ENCODE measurements at places on chromosomes 3 and 15.
A peak's percentile ranks its signal among the peaks of the same experiment; 100 is the strongest.

GRCh38 chr3:81643721-81644120 is 117.7 kb downstream of the GBE1 start:
- peak; percentile 55 for DNase-seq

- DNase-seq = no peak
These were observed 34.1 kb upstream of the KLHL25 start for GRCh38 chr15:85828874-85829273.

DNA sequence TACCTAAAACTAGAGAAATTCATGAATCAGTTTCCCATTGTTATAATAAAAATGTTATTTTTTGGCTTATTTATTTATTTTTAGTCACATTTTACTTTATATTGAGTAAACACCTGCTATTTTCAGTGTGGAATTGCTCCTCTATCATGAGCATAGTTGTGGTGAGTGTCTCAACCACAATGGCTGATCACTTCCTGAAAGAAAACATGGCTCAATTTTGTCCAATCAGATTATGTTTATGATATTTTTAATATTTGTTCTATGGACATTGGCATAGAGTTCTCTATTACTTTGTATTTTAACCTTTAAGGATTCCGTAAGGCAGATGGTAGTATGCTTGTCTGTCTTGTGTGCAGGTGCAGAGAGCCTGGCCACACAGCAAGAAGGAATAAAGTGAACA is 16.2 kb upstream of the GRM7 start:
- no peak for DNase-seq

DNA sequence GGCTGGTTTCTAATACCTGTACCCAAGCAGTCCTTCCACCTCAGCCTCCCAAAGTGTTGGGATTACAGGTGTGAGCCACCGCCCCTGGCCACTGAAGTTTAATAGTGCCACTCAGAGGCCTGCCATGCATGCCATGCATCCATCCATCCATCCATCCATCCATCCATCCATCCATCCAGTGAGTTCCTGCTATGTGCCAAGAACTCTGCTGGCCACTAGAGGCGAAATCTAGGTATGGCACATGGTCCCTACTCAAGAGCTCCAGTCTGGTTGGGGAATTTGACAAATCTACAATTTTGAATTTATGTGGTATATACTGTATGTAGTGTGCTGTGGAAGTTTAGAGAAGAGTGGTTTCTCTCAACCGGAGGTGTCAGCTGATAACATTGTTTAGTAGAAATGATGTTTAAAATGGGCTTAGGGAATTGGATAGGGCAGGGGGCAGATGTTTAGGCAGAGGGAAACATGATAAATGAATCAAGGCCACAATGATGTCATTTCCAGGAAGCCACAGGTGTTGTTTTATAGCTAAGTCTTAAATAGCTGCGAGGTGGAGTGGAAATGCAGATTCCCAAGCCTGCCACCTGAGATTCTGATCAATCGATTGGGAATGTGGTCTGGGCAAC is 384.4 kb upstream of the C2CD4B start:
- no peak for DNase-seq

DNA sequence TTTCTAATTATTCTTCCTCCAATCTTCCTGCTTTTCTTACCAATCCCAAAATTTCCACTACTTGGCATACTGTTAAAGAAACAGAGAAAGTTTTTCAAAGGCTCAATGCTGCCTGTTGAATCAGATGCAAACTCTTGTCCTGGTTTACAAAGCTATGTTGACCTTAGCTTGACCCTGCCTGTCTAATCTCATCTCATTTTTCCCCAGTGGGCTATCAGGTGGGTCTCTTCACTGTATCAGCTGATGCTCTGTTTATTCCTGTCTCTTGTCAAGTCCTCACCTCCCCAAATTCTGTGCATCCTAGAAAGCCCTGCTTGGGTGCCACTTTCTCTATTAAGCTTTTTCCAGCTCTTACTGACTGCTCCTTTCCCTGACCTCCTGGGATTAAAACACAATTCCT is 18.2 kb downstream of the NFKBIZ start:
- DNase-seq = no peak

- no peak for DNase-seq
These were observed 4.2 kb downstream of the SLC25A20 start for GRCh38 chr3:48894516-48894915.
